Stomach (tissue), 19 donors: ENCODE measurements at places on chromosomes 13 and 19. TPM values are rescaled to one million over a fixed set of nuclear protein-coding genes. Genes with fewer than 3 reads are reported as not detected.

DNA sequence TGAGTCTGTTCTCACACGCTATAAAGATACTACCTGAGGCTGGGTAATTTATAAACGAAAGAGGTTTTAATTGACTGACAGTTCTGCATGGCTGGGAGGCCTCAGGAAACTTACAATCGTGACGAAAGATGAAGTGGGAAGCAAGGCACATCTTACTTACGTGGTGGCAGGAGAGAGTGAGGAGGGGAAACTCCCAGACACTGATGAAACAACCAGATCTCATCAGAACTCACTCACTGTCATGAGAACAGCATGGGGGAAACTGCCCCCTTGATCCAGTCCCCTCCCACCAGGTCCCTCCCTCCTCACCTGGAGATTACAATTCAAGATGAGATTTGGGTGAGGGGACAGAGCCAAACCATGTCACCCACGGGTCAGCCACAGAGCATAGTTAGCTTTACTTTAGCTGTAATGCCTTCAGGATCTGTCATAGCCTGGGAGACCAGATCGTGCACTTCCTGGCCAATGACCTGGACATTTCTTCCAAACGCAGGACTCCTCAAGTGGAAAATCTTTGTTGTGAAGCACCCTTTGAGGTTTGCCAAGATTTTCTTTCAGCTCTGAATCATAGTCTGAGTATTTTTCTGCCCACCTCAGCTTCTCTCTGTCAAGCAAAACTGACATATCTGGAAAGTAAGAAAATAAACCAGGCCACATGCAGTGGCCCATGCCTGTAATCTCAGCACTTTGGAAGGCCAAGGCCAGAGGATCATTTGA, 25.2 kb upstream of the HIF3A start:
- no peak for DNase-seq
- no peak overlapping the region for H3K27ac ChIP-seq
- no peak overlapping the region for H3K4me3 ChIP-seq
- peaks cover 10% of the 10 kb centered on the region for H3K27me3 ChIP-seq

- peaks cover 53% of the 10 kb centered on the region for H3K4me1 ChIP-seq
- no peak for DNase-seq
- no peak overlapping the region for H3K4me3 ChIP-seq
These were observed 52.1 kb downstream of the STK24 start for GRCh38 chr13:98524793-98525192.

DNA sequence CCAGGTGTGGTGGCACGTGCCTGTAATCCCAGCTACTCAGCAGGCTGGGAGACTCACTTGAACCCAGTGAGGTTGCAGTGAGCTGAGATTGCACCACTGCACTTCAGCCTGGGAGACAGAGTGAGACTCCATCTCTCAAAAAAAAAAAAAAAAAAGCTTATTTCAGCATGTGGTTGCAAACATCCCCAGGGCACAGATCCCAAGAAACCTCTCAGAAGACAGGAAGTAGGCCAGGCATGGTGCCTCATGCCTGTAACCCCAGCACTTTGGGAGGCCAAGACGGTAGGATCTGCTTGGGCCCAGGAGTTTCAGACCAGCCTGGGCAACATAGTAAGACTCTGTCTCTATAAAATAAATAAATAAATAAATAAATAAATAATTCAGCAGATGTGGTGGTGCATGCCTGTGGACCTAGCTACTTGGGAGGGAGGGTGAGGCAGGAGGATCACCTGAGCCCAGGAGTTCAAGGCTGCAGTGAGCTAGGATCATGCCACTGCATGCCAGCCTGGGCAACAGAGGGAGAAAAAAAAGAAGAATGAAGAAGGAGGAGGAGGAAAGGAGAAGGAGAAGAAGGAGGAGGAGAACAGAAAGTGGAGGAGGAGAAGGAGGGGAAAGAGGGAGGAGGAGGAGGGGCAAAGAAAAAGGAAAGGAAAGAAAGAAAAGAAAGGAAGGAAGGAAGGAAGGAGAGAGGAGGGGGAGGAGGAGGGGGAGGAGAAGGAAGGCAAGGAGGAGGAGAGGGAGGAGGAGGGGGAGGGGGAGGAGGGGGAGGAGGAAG, 4.3 kb upstream of the LRRC8E start:
- peaks cover 10% of the 10 kb centered on the region for H3K27me3 ChIP-seq
- peaks cover 10% of the 10 kb centered on the region for H3K4me1 ChIP-seq
- H3K4me3 ChIP-seq, result no peak overlapping the region
- no peak overlapping the region for H3K27ac ChIP-seq
- H3K36me3 ChIP-seq, result no peaks in the 10 kb centered on the region

- H3K27me3 ChIP-seq, result no peaks in the 10 kb centered on the region
- DNase-seq, result no peak
- H3K36me3 ChIP-seq, result peaks cover 14% of the 10 kb centered on the region
- H3K4me1 ChIP-seq, result peaks cover 30% of the 10 kb centered on the region
- no peak overlapping the region for H3K27ac ChIP-seq
These were observed 12.4 kb downstream of the CEBPG start for GRCh38 chr19:33385956-33386355.

DNA sequence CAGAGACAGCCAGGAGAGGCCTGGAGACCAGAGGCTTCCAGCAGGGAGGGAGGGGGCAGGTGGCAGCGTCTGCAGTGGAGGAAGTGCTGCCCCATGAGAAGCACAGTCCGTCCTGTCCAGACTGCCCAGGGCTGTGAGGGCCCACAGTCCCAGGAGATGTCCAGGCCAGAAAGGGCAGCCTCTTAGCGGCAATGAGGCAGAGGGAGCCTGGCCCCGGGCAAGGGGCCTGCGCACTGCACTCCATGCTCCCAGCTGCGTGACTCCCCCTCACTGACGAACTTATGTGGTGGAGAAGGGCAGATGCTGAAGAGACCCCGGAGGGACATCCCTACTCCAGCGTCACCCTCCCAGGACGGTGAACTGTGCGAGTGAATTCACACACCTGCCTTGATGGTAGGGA, 115.3 kb downstream of the SOX1 start:
- H3K4me1 ChIP-seq, result no peaks in the 10 kb centered on the region
- H3K27me3 ChIP-seq, result peaks cover 28% of the 10 kb centered on the region
- DNase-seq, result no peak
- no peaks in the 10 kb centered on the region for H3K36me3 ChIP-seq
- H3K4me3 ChIP-seq, result no peak overlapping the region

DNA sequence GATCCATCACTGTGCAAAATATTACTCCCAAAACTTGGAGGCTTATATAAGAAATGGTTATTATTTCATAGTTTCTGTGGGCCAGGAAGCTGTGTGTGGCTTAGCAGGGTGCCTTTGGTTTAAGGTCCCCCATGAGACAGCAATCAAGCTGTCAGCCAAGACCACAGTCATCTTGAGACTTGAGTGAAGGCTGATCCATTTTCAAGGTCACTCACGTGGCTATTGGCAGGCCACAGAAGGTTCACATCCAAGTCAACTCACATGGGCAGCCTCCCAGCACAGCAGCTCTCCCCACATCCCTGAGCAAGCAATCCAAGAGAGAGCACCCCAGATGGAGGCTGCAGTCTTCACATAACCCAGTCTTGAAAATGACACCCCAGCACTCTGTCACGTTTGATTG, 537.4 kb downstream of the MYO16 start:
- H3K4me3 ChIP-seq, result no peak overlapping the region
- H3K27me3 ChIP-seq, result no peaks in the 10 kb centered on the region
- no peaks in the 10 kb centered on the region for H3K4me1 ChIP-seq
- DNase-seq, result no peak

DNA sequence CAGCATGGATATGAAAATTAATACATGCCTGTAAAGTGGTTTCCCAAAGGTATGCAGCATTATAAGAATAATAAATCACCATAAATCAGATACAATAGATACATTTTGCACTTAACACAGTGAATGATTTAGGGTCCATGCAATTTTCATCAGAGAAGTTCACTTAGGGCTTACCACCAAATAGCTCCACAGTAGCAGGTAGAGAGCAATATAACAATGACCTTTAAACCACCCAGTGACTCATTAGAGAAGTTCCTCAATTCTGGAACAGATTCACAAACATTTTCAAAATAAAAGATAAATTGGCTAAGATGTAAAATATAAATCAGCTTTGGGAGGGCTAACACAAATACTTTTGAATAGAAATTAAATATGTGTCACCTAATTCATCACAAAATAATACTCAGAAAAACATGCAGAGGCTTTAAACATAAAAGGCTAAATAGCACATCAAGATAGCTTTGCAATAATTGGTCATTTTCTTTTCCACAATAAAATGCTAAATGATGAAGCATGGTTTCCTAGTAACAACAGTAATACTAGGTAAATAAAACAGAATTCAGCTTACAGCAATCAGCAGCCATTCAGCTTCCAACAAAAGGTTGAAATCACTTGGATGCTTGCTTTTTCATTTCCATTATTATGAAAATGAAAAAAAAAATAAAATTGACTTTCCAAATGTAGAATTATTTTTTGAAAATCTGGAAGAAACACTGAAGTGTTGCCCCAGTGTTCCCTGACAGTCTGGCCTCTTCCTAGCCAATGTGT, 84.3 kb upstream of the NBEA start:
- H3K27ac ChIP-seq, result no peak overlapping the region
- H3K36me3 ChIP-seq, result no peaks in the 10 kb centered on the region
- no peaks in the 10 kb centered on the region for H3K4me1 ChIP-seq
- peak; percentile 7 for DNase-seq
- no peaks in the 10 kb centered on the region for H3K27me3 ChIP-seq

GRCh38 chr13:83327091-83327490, 555.2 kb downstream of the SLITRK1 start:
- H3K4me3 ChIP-seq, result no peak overlapping the region
- no peaks in the 10 kb centered on the region for H3K27me3 ChIP-seq
- no peak for DNase-seq
- H3K4me1 ChIP-seq, result no peaks in the 10 kb centered on the region

- no peak overlapping the region for H3K27ac ChIP-seq
- no peaks in the 10 kb centered on the region for H3K36me3 ChIP-seq
- H3K4me1 ChIP-seq, result no peaks in the 10 kb centered on the region
- H3K27me3 ChIP-seq, result no peaks in the 10 kb centered on the region
These were observed 100.6 kb downstream of the RAP2A start for GRCh38 chr13:97534540-97534939.

GRCh38 chr13:79999601-80000000, 341.3 kb downstream of the SPRY2 start:
- DNase-seq, result no peak
- no peak overlapping the region for H3K4me3 ChIP-seq
- H3K27me3 ChIP-seq, result no peaks in the 10 kb centered on the region
- H3K4me1 ChIP-seq, result no peaks in the 10 kb centered on the region
- no peaks in the 10 kb centered on the region for H3K36me3 ChIP-seq

OSCAR gene
- not detected for total RNA-seq

ZNF628 gene
- total RNA-seq, result 5.7 TPM

DENND1C gene
- total RNA-seq, result 1.1 TPM

ZNF28 gene
- 3.9 TPM for total RNA-seq

CERS1 gene
- total RNA-seq, result not detected

MEDAG gene
- 15.4 TPM for total RNA-seq
